ENCODE measurements at places on chromosomes 12 and 14. TPM values are rescaled to one million over a fixed set of nuclear protein-coding genes. Genes with fewer than 3 reads are reported as not detected.
A peak's percentile ranks its signal among the peaks of the same experiment; 100 is the strongest.

The DPPA3 gene
- not detected for total RNA-seq

The LUM gene
- total RNA-seq, result 0.73 TPM

The TMEM121 gene
- 7.0 TPM for total RNA-seq

The PITPNM2 gene
- total RNA-seq, result 20.2 TPM

The CLEC14A gene
- total RNA-seq, result 318 TPM

The LRP1-AS gene
- not detected for total RNA-seq

The CIT gene
- total RNA-seq, result 14.2 TPM

The SMIM41 gene
- total RNA-seq, result not detected

The TPPP2 gene
- total RNA-seq, result not detected

The IL22 gene
- total RNA-seq, result not detected

The NTN4 gene
- total RNA-seq, result 211 TPM

The COX8C gene
- not detected for total RNA-seq

The OVCH1 gene
- not detected for total RNA-seq

DNA sequence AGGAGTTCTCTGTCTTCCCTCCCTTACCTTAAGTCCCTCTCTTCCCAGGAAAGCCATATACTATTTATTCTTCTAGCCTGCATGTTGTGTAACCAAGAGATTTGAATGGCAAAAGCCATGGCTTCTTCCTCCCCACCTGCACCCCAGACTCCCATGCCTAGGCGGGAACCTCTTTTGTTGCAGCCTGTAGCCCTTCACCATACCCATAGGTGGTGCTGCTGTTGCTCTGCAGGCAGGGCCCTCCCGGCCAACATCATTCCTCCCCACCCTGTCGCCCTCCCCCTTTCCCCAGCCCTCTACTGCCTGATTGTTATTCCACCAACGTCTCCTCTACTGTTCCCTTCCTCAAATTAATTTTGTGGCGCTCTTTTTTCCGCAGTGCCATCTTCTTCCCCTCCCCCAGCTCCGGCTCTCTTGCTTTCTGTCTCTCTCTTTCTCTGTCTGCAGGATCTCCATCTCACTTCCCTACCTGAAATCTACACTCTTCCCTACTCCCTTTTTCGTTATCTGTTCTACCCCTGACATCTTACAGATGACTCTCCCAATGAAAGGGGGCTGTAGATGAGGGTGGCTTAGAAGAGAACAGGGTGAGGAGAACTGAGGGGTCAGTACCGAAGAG, 13.8 kb downstream of the NGDN start:
- DNase-seq, result no peak

- DNase-seq, result no peak
Observed at GRCh38 chr12:8446642-8447547, 8.9 kb upstream of the CLEC6A start.

GRCh38 chr12:1660304-1661187, 30.3 kb upstream of the ADIPOR2 start:
- DNase-seq, result no peak

GRCh38 chr14:63275611-63276010, 43.1 kb downstream of the GPHB5 start:
- DNase-seq, result no peak

- no peak for DNase-seq
Observed at GRCh38 chr12:77999074-77999715, 168.5 kb downstream of the NAV3 start.

- DNase-seq, result no peak
Observed at GRCh38 chr12:69330475-69331473, 17.4 kb upstream of the LYZ start.

DNA sequence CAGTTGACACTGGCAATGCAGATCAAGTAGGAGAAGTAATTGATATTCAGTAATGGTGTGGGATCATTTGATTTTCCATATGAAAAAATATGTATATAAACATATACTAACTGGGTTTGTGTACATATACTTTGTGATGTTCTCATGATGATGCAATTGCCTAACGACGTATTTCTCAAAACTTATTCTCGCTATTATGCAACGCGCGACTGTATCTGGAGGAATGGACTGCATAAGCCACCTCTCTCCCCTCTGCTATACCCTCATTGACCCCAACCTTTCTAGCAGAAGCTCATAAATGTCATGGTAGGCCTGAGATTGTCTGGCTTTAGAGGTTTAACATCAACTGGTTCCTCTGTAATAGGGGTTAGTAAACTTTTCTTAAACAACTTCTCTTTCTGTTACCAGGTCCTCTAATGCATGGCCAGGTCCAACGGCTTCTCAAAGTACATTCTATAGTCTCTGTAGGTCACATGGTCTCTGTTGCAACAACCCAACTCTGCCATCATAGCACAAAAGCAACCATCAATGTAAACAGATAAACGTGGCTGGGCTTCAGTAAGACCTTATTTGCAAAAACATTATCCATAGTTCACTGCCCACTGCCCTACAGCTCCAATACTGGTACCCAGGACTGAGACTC, 59.3 kb downstream of the FOXN3 start:
- DNase-seq, result no peak

- DNase-seq, result no peak
Observed at GRCh38 chr14:99575043-99576023, 28.7 kb downstream of the CCDC85C start.

- no peak for DNase-seq
Observed at GRCh38 chr12:112887550-112887949, 19.2 kb upstream of the OAS1 start.

GRCh38 chr14:75050852-75051555, at the start of gene MLH3:
Gene MLH3 (minus strand): TSS chr14:75051467. CDS start chr14:75049655, 1,812 bp downstream.
- no peak for DNase-seq

GRCh38 chr12:58034311-58034710, 92.9 kb downstream of the ATP23 start:
- no peak for DNase-seq

GRCh38 chr14:101734246-101734847, 27.2 kb upstream of the PPP2R5C start:
- DNase-seq, result no peak

DNA sequence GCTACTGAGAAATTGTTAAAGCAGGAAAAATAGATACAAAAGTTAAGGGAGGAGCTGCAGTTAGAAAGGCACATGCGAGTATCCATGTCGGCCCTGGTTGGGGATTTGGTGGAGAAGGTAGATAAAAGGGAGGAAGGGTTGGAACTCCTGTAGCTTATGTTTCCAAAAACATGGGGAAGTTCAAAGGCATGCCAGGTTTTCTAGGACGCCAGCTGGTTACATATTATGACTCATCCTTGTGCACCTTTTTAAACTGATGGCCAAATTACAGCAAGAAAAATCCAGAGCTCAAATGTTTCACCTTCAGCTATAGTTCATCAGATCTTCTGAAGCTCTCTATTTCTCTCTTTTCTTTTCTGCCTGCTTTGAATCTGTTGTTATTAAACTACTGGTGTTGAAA, 13.2 kb upstream of the MAP4K5 start:
- DNase-seq, result no peak

GRCh38 chr12:110234755-110235154, 46.3 kb upstream of the ATP2A2 start:
- DNase-seq, result no peak

DNA sequence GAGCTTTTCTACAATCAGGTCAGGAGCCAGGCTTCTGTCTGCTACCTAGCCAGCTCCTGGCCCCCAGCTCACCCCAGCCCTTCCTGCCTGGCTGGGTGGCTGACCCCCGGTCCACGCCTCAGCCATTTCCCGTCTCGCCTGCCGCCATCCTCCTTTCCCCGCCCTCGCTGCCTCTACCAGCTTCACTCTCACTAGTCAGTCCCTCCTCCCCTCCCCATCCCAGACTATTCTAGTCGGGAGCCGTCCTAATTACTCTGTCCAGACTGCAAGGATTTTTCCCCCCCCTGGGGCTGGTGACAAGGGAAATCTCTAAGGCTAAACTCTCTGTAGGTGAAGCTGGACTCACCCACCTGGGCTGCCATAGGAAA, 825 bp downstream of the DHH start:
- no peak for DNase-seq

- no peak for DNase-seq
Observed at GRCh38 chr14:89340200-89341181, 76.5 kb downstream of the FOXN3 start.

- no peak for DNase-seq
Observed at GRCh38 chr12:49974677-49975317, 2.0 kb downstream of the AQP6 start.

GRCh38 chr14:51643140-51643539, 8.6 kb upstream of the FRMD6 start:
- no peak for DNase-seq

DNA sequence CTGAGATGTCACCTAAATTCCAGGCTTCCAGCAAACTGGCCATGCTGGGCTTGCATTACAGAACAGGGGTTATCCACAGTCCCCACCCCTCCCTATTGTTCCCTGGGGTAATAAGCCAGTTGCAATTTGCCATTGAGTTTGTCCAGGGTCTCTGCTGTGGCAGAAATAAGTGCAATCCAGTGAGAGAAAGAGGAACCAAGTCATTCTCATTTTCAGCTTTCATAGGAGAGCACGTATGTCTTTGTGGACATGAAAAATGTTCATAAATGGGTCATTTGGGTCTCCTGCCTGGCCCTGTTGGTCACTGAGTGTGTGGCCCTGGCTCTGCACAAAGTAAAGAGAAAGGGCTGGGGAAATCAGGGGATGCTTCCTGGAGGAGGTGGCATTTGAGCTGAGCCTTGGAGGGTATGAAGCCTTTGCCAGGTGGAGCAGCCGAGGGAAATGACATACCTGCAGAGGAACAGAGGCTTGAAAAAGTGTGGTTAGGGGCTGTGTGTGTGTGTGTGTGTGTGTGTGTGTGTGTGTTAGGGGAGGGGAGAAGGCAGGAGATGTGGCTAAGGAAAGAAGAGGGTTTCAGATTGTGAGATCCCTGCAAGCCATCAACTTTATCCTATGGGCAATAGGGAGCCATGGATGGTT, 29.3 kb downstream of the CMKLR1 start:
- DNase-seq, result no peak

- no peak for DNase-seq
Observed at GRCh38 chr14:55088356-55088755, 36.9 kb downstream of the MAPK1IP1L start.

- no peak for DNase-seq
Observed at GRCh38 chr14:41925409-41925808, 318.7 kb downstream of the LRFN5 start.

- peak; percentile 81 for DNase-seq
Observed at GRCh38 chr12:98439981-98440581, 75.3 kb upstream of the TMPO start.

GRCh38 chr12:41120211-41120610, 67.9 kb upstream of the PDZRN4 start:
- no peak for DNase-seq

DNA sequence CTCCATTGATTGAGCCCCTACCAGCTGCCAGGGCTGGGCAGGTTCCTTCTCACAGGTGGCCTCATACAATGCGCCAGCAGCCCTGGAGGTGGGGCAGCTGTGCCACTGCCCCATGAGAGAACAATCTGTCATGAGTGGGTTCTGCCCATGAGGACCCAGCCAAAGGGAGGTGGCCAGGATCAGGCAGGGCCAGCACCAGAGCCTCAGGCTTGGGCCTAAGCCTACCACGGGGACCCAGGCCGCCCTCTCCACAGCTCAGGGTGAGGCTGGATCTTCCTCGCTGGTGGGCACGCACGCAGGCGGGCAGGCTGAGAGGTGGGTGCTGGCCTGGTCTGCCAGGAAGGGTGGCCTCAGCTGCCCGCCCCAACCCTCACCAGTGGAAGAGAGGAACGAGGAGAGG, 110.7 kb downstream of the KIF26A start:
- no peak for DNase-seq

DNA sequence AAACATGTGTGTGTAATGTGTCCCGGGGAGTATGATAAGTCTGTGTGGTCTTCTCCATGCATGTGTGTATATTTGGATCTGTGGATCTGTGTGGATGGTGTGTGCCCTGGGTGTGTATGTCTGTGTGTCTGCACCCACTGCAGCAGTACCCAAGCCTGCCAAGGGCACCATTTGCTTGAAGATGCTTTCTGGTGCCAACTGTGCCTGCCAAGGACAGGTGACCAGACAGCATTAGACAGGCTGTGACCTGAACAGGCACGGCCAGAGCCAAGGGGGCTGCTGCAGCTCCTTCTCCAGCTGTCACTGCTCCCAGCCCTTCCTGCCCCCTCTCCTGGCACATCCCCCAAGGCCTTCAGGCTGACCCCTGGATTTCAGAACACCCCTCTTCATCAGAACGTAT, 35.0 kb downstream of the DTX1 start:
- no peak for DNase-seq

- no peak for DNase-seq
Observed at GRCh38 chr12:24701343-24701742, 247.6 kb downstream of the BCAT1 start.

GRCh38 chr12:69071091-69071370, 138.1 kb upstream of the CPM start:
- no peak for DNase-seq

DNA sequence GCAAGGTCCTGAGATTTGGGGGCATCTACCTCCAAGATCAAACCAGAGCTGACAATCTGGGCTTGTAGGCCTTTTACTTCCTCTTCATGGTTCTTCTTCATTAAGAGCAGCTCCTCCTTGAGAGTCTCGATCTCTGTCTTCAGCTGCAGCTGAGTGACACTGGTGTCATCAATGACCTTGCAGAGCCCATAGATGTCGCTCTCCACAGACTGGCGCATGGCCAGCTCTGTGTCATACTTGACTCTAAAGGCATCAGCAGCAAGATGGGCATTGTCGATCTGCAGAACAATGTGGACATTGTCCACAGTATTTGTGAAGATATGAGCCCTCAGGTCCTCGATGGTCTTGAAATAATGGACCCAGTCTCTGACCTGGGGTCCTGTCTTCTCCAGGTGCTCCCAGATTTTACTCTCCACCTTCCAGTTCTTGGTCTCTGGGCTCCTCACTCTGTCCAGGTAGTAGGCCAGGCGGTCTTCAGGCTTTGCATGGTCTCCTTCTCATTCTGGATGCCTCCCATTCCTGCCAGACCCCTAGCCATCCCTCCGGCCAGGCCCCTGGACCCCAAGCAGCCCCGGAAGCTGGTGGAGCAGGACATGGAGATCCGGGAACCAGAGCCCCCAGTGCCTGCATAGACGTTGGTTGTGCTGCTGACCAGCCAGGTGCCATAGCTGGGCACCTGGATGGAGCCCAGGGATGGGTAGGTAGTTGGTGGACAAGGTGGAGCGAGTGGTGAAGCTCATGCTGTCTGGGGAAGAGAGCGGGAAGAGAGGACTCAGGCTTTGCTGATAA, 141.0 kb downstream of the MSRB3 start:
- DNase-seq, result no peak

DNA sequence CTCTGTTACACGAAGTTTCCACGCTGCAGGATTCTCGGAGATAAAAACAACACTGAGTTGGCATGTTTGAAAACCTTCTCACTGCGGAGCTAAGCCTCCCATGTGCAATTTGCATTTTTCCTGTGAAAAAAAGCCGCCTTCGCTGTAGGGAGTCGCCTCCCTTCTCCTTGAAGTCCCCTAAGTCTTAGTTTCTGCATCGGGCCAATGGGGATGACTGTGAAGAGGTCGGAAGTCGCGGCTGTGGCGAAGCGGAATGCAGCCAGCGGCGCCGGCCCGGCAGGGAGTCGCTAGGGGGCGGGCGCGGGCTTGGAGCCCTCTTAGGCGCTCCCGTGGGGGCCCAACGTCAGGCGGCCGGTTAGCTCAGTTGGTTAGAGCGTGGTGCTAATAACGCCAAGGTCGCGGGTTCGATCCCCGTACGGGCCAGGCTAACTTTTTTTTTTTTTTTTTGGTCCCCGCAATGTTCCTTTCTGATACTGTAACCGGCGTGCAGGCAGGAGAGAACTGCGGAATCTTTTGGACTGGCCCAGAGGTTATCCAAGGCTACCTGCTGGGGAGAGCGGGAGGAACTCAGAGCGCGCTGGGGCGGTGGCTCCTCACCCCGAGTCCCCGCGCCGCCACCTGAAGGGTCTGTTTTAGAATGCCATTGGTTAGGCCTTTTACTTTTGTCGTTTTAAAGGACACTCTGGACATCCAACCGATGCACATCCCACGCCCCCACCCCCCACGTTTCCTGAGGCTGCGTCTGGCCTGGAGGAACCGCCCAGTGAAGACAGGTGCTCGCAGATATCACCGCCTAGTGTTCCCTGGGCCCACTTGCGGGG, 2.6 kb upstream of the ZNF839 start:
- DNase-seq, result no peak
